ENCODE measurements at places on chromosomes 12 and 14. TPM values are rescaled to one million over a fixed set of nuclear protein-coding genes. Genes with fewer than 3 reads are reported as not detected.

The FAM186B gene
- 0.49 TPM for total RNA-seq

The CLEC2A gene
- total RNA-seq = not detected

The BCL2L14 gene
- not detected for total RNA-seq

The ANKRD9 gene
- 14.9 TPM for total RNA-seq

The CD4 gene
- 3.2 TPM for total RNA-seq

The OR6J1 gene
- not detected for total RNA-seq

The TAS2R50 gene
- total RNA-seq = 4.7 TPM

The TPPP2 gene
- not detected for total RNA-seq

The PRPF39 gene
- 39.9 TPM for total RNA-seq

The LRP1-AS gene
- not detected for total RNA-seq

The PPP1R1A gene
- total RNA-seq = not detected

The CLEC6A gene
- total RNA-seq = not detected

The CLEC4E gene
- not detected for total RNA-seq

The GAS2L3 gene
- 24.5 TPM for total RNA-seq

The DCN gene
- total RNA-seq = 827 TPM

The PMCH gene
- not detected for total RNA-seq

The CMKLR1 gene
- total RNA-seq = 17.4 TPM

The IAPP gene
- not detected for total RNA-seq

The MBIP gene
- 15.1 TPM for total RNA-seq

The RNASE7 gene
- not detected for total RNA-seq

The NTN4 gene
- 19.6 TPM for total RNA-seq

The FSCB gene
- not detected for total RNA-seq

The GPRC5D gene
- total RNA-seq = not detected

The RNF212B gene
- total RNA-seq = not detected

The KSR2 gene
- 0.16 TPM for total RNA-seq

The EEA1 gene
- 31.6 TPM for total RNA-seq

The RERG gene
- not detected for total RNA-seq

The SLC6A12 gene
- total RNA-seq = not detected

The CD63 gene
- 1,281 TPM for total RNA-seq

The C12orf56 gene
- 0.49 TPM for total RNA-seq

The KRT3 gene
- not detected for total RNA-seq

The C12orf54 gene
- total RNA-seq = not detected

The CSRP2 gene
- total RNA-seq = 26.2 TPM

The FAM222A gene
- total RNA-seq = 0.16 TPM

The HIP1R gene
- 7.4 TPM for total RNA-seq

All from hair follicle dermal papilla cell (primary cell).